ENCODE measurements at places on chromosomes 5 and 9.

GRCh38 chr5:65986050-65986451 lies 59.7 kb downstream of the ERBIN start:
- no peak for DNase-seq

GRCh38 chr5:170540271-170540670 lies 36.5 kb downstream of the KCNIP1 start:
- no peak for DNase-seq

GRCh38 chr9:82606492-82607382 lies 456.2 kb downstream of the RASEF start:
- no peak for DNase-seq

DNA sequence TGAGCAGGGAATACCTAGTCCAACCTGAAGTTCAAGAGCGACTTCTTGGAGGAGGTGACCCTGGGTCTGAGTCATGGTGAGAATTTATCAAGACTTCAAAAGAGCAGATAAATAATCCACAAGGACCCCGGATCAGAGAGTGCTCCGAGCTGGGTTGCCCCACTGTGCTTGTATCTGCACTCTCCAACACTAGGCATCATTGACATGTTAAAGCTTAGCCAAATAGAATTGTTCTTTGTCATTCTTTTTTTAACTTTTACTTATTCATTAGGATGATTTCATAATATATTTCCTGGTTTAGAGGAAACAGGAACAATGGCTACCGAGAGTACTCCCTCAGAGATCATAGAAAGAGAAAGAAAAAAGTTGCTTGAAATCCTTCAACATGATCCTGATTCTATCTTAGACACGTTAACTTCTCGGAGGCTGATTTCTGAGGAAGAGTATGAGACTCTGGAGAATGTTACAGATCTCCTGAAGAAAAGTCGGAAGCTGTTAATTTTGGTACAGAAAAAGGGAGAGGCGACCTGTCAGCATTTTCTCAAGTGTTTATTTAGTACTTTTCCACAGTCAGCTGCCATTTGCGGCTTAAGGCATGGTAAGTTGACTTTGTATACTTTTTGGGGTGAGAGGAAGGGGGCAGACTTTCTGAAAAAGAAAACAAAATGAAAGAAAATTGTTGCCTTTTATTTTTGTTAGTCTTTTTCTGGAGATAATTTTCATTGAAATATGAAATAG lies at the start of gene CARD6:
CARD6 (plus strand) TSS at position 300 of the 738 bp plus-strand sequence; CDS start at position 316, 16 bp downstream.
- peak; percentile 17 for DNase-seq

- no peak for DNase-seq
These were observed 4.2 kb downstream of the DAB2 start for GRCh38 chr5:39420482-39421145.

DNA sequence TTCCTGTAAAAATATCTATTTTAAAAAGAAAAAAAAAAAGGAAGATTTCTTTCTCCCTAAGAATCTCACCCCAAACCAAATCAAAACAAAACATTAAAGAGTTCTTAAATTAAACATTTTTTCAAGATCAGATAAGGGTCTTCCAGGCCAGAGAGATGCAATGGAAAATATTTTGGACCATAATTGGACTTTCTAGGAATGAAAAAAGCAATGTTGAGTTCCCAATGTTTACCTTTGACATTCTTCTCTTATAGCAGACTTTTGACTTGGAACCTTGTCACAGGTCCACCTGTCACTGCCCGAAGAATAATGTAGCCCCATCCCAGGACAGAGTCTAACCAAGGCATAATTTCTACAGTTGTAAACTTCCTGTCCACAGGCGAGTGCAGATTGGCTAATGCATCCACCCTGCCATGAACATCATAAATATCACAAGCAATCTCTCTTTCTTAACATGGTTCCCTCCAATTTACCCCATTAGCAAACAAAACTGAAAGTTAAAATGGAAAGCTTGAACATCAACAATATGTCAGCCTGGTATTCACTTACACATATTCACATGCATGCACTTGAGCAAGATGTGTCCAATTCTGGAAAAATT lies 121.7 kb upstream of the ZNF366 start:
- no peak for DNase-seq

DNA sequence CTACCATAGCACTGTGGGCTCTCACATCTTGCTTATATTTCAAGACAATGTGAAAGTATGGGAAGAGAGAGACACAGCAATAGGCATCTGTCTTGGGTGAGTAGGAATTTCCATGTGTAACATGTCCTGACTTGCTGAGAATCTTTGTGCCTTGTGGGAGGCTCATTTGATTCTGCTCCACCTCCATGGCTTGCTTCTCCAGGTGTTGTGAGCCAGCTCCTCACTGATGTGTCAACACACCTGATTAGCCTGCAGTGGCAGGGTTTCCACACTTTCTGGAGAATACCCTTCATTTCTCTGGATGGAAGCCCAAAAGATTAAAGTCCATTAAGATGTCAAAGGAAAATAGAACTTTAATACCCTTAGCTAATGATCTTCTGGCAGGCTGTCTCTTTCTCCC lies 613.6 kb downstream of the ZNF608 start:
- no peak for DNase-seq

DNA sequence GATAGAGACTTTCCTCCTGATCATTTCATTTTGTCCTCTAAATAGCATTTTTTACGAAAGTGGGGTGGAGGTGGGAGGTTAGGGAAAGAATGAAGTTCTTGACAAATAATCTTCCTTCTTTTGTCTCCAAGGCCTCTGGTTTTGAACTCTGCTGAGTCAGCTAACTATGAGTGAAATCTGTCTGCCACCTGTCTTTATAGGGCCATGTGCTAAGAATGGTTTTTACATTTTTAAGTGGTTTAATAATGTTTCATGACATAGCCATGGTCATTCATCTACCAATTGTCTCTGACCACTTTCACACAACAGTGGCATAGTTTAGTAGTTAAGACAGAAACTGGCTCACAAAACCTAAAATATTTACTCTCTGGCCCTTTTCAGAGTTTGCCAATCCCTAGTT lies 7.6 kb downstream of the MAN2A1 start:
- DNase-seq, result no peak

- no peak for DNase-seq
These were observed 27.4 kb downstream of the FAM219A start for GRCh38 chr9:34430843-34431437.

DNA sequence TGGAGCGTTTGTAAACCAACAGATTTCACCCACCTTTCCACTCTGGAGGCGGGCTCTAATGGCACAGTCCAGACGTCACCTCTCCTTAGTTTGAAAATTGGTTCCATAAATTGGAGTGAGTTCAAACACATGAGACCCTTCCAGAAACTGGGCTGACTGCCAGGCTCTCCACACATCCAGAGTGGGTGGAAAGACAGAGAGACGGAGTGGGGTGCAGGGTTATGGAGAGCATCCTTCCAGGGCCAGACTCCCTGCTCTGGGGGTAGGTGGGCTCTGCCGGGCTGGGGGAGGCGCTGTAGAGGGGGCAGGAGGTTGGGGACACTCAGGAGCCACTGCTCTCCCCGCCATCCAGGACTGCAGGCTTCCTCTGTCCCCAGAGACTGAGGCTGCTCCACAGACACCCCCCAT lies 104.7 kb upstream of the PHYKPL start:
- DNase-seq, result no peak

DNA sequence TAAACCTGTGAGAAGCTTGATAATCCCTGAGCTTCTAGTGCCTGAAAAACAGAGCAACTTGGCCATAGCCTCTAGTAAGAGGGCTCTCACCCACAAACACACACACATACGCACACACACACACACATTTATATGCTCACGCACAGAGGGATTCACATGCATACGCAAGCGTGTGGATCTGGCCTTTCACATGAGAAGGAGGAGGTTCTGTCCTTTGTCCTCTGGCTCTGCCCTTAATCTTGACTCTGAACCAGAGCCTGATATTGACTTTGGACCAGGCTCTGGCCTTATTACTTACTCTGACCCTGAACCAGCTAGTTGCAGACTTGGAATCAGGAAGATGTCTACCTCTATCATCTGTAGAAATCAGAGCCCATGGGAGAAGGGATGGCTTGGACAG lies 10.0 kb upstream of the P4HA2 start:
- DNase-seq, result no peak

- no peak for DNase-seq
These were observed 332.3 kb downstream of the TRPM3 start for GRCh38 chr9:70789086-70789485.

Measured in CD4-positive, alpha-beta T cell treated with Interleukin-10 for 1 hour (primary cell).